Sigmoid colon (tissue), 7 donors: ENCODE measurements at places on chromosomes 6 and 20. TPM values are rescaled to one million over a fixed set of nuclear protein-coding genes. Genes with fewer than 3 reads are reported as not detected.

DNA sequence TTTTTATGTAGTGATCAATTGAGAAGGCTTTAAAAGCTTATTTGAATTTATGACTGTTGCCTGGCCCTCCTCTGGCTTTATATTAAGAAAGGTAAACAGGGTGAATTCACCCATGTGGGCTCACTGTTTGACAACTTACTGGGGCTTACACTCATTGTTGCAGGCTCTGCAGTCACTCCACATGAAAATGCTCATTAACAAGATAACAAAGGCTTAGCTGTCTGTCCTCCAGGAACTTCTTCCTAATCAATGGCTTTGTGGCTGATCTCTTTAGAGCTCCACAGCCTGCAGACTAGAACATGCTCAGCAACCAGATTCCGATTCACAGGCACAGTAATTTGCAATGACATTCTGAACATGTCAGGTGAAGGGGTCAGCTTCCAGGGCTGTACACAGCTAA is 323.2 kb upstream of the MAN1A1 start:
- no peak overlapping the region for H3K27ac ChIP-seq
- H3K4me1 ChIP-seq: no peaks in the 10 kb centered on the region
- no peak for DNase-seq
- H3K27me3 ChIP-seq: no peaks in the 10 kb centered on the region
- no peaks in the 10 kb centered on the region for H3K36me3 ChIP-seq
- H3K4me3 ChIP-seq: no peak overlapping the region

DNA sequence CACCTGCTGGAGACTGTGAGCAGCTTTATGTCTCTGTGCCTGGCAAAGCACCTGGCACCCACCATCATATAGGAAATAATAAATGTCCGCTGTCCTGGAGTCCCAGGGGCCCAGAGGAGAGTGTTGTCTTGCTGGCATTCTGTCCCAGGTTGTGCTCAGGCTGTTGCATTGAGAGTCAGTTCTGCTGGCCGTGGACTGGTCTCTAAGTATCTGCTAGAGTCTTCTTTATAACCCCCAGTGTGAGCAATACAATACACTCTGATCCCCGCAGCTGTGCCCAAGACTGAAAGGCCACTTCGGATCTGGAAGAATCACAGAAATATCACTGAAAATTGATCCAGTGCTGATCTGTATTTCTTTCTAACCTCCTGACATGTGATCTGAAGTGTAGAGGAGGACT is 38.3 kb upstream of the HINT3 start:
- H3K27me3 ChIP-seq: no peaks in the 10 kb centered on the region
- H3K4me1 ChIP-seq: no peaks in the 10 kb centered on the region
- H3K4me3 ChIP-seq: no peak overlapping the region
- no peak for DNase-seq

DNA sequence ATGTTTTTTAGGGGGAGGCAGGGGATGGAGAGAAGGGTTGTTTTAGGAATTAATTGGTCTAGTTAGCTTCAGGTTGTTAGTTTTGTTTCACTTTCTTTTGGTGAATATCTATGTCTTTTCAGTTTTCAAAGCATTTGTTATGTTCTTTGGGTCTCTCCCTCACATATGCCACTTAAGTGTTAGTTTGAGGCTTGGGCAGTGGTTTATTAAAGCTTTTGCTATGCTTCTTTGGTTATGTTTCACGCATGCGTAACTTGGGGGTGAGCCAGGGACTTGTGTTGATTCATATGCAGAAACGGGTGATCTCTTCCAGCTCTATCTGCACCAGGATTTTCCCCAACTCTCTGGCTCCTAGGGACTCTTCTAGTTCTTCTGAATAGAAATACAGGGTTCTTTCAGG is 11.4 kb upstream of the MMS22L start:
- no peak overlapping the region for H3K27ac ChIP-seq
- DNase-seq: no peak
- H3K4me1 ChIP-seq: no peaks in the 10 kb centered on the region
- H3K36me3 ChIP-seq: no peaks in the 10 kb centered on the region
- H3K27me3 ChIP-seq: no peaks in the 10 kb centered on the region

- no peak overlapping the region for H3K27ac ChIP-seq
- H3K4me3 ChIP-seq: no peak overlapping the region
- DNase-seq: no peak
- no peaks in the 10 kb centered on the region for H3K27me3 ChIP-seq
- no peaks in the 10 kb centered on the region for H3K36me3 ChIP-seq
These were observed 150.7 kb downstream of the EDN3 start for GRCh38 chr20:59451066-59451630.

- H3K4me3 ChIP-seq: no peak overlapping the region
- no peak overlapping the region for H3K27ac ChIP-seq
- H3K27me3 ChIP-seq: no peaks in the 10 kb centered on the region
- H3K4me1 ChIP-seq: no peaks in the 10 kb centered on the region
- H3K36me3 ChIP-seq: no peaks in the 10 kb centered on the region
- no peak for DNase-seq
These were observed 130.6 kb downstream of the TENT5A start for GRCh38 chr6:81621816-81622395.

DNA sequence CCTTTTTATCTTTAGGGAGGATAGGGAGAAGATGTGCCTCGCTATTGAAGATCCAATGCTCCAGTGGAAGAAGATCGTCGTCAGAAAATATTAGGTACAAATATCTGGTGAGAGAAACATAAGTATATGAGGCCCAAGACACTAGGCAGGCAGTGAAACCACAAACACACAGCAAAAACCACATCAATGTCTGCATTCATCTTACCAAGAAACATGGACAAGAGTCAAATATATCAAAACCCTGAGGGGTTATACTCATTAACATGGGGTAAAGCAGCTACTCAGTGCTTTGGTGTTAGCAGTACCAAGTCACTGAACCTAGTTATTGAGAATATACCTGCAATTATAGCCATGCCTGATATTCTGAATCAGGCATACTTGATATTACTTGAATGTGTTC is 101.4 kb upstream of the FAM184A start:
- H3K36me3 ChIP-seq: peaks cover 7% of the 10 kb centered on the region
- H3K27me3 ChIP-seq: no peaks in the 10 kb centered on the region
- no peak for DNase-seq
- no peak overlapping the region for H3K27ac ChIP-seq
- H3K4me3 ChIP-seq: no peak overlapping the region
- H3K4me1 ChIP-seq: no peaks in the 10 kb centered on the region

GRCh38 chr6:17907406-17908229 is 79.8 kb downstream of the KIF13A start:
- peak; percentile 90 for DNase-seq
- no peak overlapping the region for H3K4me3 ChIP-seq
- H3K27me3 ChIP-seq: no peaks in the 10 kb centered on the region
- peaks cover 54% of the 10 kb centered on the region for H3K4me1 ChIP-seq

GRCh38 chr20:63980806-63981728 is at the start of gene PRPF6:
Gene PRPF6 (plus strand): TSS chr20:63981132. CDS start chr20:63981246, 114 bp downstream.
- peak; percentile 97 for DNase-seq
- peaks cover 17% of the 10 kb centered on the region for H3K36me3 ChIP-seq
- H3K4me3 ChIP-seq: peak within 1 kb of the TSS; percentile 98
- peaks cover 44% of the 10 kb centered on the region for H3K4me1 ChIP-seq
- no peaks in the 10 kb centered on the region for H3K27me3 ChIP-seq

- no peaks in the 10 kb centered on the region for H3K27me3 ChIP-seq
- no peak for DNase-seq
- H3K4me3 ChIP-seq: no peak overlapping the region
These were observed 54.0 kb downstream of the RNF182 start for GRCh38 chr6:13978787-13979186.

GRCh38 chr6:108609276-108609769 is 48.6 kb downstream of the FOXO3 start:
- no peak overlapping the region for H3K4me3 ChIP-seq
- H3K27ac ChIP-seq: peak overlapping the region; percentile 69
- DNase-seq: no peak
- no peaks in the 10 kb centered on the region for H3K4me1 ChIP-seq
- no peaks in the 10 kb centered on the region for H3K36me3 ChIP-seq
- no peaks in the 10 kb centered on the region for H3K27me3 ChIP-seq

- no peaks in the 10 kb centered on the region for H3K36me3 ChIP-seq
- H3K27ac ChIP-seq: no peak overlapping the region
- no peak overlapping the region for H3K4me3 ChIP-seq
- DNase-seq: peak; percentile 27
- H3K4me1 ChIP-seq: no peaks in the 10 kb centered on the region
These were observed 128.3 kb downstream of the TAF4 start for GRCh38 chr20:61937146-61937962.

SLC17A1 gene
- not detected for total RNA-seq

SLC26A8 gene
- not detected for total RNA-seq

ANKRD66 gene
- not detected for total RNA-seq

HCRTR2 gene
- total RNA-seq: not detected

TTBK1 gene
- total RNA-seq: not detected
